HCT116 (cell line): ENCODE measurements at places on chromosomes 7 and 10. TPM values are rescaled to one million over a fixed set of nuclear protein-coding genes. Genes with fewer than 3 reads are reported as not detected.

The UNC5B gene
- 22.0 TPM for total RNA-seq

The EPC1 gene
- 20.1 TPM for total RNA-seq

The MAGI2 gene
- total RNA-seq: 0.22 TPM

The TLX1 gene
- total RNA-seq: not detected

The CEP55 gene
- 63.7 TPM for total RNA-seq

The SLC26A3 gene
- total RNA-seq: 0.54 TPM

The LIPK gene
- not detected for total RNA-seq

The SMO gene
- 12.8 TPM for total RNA-seq

The HOXA4 gene
- 2.0 TPM for total RNA-seq

The TMEM225B gene
- 3.1 TPM for total RNA-seq

The PGAM2 gene
- total RNA-seq: 0.27 TPM

The LIPN gene
- not detected for total RNA-seq

The SPOCK2 gene
- 1.1 TPM for total RNA-seq

The ERVW-1 gene
- not detected for total RNA-seq

The PBLD gene
- total RNA-seq: 2.2 TPM

DNA sequence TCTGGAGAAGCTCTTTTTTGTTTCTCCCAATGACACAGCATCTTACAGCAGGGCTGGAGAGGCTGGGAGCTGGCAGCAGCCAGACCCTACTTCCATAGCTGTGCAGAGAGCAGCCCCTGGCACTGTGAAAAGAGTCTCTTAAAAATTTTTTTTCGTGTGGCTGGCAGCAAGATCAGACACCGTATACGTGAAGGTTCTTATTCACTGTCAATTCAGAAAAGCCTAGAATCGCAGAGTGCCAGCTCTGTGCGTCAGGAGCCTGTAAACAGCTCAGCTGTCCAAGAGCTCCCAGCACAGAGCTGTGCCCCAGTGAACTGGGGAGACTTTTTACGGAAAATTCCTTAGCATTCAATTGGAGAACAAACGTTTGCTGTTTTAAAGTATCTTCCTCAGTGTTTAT is 6.5 kb downstream of the BAG3 start:
- no peak for DNase-seq

GRCh38 chr10:85100495-85100894 is 772.1 kb downstream of the CCSER2 start:
- no peak for DNase-seq

DNA sequence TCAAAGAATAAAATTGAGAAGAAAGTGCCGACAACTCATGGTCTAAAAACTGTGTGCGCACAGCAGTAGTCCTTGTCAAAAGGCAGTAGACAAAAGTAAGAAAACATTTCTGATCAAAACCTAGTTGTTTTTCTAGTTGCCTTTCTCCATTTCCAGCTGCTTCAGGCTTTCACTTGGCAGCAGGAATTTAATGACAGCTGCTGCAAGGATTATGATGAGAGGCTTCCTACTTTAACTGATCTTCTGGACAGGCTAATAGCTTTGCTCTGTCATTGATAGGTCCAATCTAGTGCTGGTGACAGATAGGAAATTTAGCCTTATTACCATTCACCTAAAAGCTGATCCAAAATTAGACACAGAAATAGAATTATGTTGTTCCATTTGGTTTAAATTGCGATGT is 110.7 kb upstream of the SEMA3C start:
- DNase-seq: no peak

- DNase-seq: no peak
These were observed 172.7 kb upstream of the HPS1 start for GRCh38 chr10:98619446-98619845.

GRCh38 chr10:11373717-11374171 is 237.7 kb downstream of the USP6NL start:
- DNase-seq: no peak

- no peak for DNase-seq
These were observed 2.2 kb downstream of the RAB18 start for GRCh38 chr10:27506280-27506679.

DNA sequence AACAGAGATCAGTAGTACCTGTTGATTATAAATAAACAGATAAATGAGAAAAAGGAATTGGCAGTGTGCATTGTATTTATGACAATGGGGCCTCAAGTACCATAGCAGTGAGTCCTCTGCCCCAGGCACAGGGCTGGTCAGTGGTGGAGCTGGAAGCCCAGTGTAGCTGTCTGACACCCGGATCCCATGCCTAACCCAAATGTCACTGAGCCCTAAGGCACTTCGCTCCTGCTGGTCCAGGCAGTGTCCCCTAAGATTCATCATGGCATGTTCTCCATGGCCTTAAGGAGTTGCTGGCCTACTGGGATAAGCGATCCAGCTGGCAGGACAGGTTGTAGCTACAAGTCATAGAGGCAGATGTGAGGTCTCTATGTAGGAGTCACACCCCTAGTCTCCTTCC is 3.3 kb upstream of the ZNF736 start:
- no peak for DNase-seq

DNA sequence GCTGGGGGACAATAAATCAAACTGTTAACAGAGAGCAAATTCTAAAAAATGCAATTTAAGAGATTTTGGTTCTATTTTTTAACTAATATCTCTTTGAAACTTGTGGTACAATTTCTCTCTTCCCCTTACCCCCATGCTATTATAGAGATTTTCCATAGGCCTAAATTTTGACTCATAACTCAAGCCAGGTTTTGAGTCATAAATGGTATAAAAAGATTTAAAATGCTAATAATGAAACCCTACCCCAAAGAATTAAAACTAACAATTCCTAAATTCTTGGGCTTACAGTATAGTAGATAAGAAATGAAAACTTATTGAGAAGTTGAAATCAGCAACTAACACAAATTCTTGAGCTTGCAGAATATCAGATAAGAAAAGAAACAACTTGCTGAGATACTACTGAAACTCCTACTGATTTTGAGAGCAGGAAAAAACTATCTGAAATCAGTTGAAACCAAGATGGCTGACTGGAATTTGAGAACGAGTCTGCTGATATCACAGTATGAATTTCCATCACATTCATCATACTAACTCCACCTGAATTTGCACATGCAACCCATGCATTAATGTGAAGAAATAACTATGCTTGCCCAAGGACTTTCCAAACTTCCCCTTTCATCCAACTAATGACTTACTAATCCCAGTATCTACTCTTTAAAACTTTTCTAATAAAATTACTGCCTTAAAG is 36.3 kb downstream of the POT1 start:
- DNase-seq: no peak

DNA sequence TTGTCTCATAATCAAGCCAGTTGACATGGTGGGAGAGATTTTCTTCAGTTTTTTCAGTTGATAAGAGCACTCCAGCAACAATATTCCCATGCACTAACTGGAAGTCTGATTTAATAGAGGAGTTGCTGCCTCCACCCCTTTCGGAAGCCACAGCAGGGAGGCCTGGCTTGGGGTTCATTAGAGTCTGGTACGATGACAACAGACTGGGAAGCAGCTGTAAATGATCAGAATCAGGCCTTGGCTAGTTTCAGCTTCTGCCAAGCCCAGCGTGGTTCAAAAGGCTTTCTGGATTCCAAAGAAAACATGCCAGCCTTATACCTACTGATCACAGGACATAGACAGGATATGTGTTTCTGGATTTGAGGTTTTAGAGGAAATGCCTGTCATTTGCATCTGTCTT is 274.0 kb downstream of the CSTF2T start:
- DNase-seq: no peak

DNA sequence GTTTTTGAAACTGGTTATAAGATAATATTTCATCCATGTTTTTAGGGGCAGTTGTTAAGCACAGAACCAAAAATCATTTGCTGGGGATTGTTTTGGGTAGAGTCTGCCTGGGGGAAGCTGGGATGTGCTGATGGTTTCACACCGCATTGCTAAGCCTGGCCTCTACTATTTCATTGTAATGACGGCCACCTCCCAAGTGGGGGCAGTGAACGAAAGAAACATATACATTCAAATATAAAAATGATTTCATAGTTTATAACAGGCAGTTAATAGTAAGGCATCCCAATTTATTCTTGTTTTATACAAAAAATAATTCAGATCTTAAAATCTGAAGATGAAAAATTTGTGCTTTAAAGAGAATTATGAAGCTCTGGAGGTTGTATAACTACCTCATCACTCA is 750.8 kb downstream of the REEP3 start:
- DNase-seq: no peak

GRCh38 chr10:121284936-121285335 is 313.3 kb downstream of the FGFR2 start:
- DNase-seq: no peak

DNA sequence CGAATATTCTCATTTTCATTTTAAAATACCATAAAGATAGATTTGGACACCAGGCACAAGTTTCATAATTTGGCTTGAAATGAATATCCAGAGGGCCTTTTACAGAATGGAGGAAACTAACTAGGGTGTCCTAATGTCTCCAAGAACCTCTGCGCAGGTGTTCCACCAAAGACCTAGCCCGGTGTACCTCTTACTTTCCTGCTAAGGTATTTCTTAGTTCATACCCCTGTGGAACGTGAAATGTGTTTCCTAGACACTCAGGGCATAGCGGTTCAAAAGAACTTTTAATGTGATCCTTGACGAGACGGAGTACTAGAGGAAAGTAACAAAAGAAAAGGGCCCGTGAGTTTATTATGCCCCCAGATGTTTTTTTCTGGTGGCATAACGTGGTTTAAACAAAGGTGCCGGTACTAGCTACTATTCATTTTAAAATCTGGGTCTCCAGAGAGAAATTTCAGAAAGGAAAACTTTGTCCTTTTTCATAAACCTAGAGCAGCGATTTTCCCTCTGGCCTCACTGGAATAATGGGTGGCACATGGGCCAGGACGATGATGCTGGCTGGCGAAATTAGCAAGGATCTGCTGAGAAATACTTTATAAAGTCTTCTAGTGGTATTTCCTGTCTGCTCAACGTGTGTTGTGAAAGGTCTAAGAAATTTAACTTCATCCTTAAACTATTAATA is 1.4 kb downstream of the APBB1IP start:
- no peak for DNase-seq

DNA sequence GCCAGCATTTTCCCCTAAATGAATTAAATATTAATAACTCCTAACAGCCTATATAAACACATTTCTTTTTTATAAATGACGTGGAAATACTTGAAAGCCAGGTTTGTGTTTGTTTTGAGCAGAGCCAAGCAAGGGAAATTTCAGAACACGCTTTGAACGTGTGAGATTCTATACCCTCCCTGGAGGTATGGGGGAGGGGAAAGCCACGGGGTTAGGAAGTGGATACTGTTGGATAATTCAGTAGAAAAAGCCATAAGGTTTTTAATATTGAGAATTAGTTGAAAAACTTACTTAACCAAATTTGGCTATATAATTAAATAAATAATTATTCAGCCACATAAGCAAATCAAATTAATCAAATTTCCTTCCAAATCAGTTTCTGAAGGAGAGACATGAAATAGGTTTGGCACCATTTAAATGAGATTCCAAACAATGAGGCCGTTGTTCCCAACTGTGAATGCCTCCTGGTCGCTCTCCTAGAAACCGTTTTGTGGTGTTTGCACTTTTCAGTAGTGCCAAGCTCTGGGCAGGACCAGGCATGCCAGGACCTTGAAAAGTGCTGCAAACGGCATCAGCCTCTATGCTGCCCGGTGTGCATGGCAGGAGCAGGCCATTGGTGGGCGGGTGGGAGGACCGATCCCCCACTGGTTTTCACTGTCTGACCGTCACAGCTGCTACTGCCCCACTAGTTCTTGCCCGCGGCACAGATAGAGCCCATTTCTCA is 88.1 kb downstream of the SEPTIN14 start:
- no peak for DNase-seq

GRCh38 chr10:95688648-95689047 is 5.1 kb downstream of the TCTN3 start:
- no peak for DNase-seq

DNA sequence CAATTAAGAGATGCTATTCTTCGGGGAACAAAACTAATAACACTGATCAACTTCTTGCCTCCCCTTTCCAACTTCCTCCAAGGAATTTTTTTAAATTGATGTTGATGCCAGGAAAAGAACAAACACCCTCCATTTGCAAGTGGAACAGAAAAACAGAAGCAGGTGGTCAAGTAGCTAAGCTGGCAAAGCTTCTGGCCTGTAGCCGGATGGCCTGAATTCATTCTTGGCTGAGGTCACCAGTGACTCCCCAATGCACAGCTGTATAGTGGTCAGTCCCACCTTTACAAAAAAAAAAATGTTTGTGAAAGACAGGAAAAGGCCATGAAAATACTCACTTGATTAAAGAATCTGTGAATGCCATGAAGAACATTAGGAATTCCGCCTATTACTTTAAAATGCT is 39.1 kb downstream of the DOCK4 start:
- no peak for DNase-seq

- DNase-seq: no peak
These were observed 370.1 kb downstream of the IPMK start for GRCh38 chr10:57897611-57898010.

DNA sequence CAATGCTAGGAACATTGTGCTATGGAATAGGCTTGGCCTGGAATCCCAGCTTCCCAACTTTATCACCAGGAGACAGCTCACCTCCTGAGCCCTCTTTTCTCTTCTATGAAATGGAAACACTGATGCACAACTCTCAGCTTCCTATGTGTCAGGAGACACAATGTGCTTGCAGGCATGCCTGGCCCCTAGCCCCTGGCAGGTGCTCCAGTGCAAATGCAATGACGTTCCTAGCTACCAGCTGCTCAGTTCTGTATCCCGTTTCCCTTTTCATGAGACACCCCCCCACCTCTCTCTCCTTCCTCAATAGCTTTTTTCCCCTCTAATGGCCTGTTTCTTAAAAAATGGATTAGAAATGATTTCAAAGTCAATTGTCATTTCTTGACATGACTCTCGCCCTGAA is 30.7 kb downstream of the HABP2 start:
- no peak for DNase-seq

- DNase-seq: no peak
These were observed 9.8 kb upstream of the CYP2C18 start for GRCh38 chr10:94673614-94674321.

GRCh38 chr7:33981671-33982424 is 76.5 kb downstream of the BMPER start:
- no peak for DNase-seq

DNA sequence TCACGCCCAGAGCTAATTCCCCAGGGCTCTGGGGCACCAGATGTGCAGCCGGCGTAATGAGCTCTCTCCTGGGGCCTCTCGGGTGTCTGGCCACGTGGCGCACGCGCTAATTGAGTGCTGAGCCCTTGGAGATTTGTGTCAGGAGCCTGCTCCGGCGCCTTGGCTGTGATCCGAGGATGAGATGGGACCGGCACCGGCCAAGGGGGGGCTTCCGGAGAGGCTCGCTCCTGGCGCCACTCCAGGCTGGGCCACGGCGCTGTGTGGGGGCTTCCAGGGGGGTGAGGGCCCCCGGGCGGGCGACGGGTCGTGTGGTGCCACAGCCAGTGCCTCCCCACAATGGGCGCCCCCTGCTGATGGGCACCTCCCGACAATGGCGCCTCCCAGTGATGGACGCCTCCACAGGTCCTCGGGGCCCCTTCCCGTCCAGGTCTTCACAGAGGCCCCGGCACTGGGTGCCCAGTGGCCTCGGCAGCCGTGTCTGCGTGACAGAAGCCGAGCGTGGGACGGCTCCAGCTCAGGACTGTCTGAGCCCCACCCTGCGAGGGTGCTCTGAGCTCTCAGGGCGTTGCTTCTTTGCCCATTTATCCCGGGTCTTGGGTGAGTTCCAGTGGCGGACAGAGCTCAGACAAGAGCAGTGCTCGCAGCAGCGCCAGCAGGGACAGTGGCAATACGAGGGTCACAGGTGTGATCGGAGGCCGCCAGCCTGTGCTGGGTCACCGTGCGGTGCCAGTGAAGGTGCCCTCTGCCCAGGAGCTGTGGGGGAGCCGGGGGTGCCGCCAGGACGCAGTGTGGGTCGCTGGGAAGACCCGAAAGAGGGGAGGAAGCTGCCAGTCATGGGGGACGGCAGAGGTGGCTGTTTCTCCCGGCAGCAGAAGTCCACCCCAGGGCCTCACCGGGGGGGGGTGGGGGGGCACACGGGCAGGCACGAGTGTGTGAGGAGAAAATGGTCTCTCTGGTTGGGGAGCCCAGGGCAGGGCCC is 8.2 kb upstream of the NKX6-2 start:
- DNase-seq: no peak
